ENCODE measurements at places on chromosomes 6 and 20. TPM values are rescaled to one million over a fixed set of nuclear protein-coding genes. Genes with fewer than 3 reads are reported as not detected.

GRCh38 chr6:162408826-162409535 lies 318.6 kb downstream of the PRKN start:
- H3K27ac ChIP-seq = no peak overlapping the region
- H3K36me3 ChIP-seq = no peaks in the 10 kb centered on the region
- no peak overlapping the region for H3K4me3 ChIP-seq

- no peaks in the 10 kb centered on the region for H3K36me3 ChIP-seq
- H3K27ac ChIP-seq = no peak overlapping the region
- H3K27me3 ChIP-seq = peaks cover 11% of the 10 kb centered on the region
- H3K4me3 ChIP-seq = peak overlapping the region; percentile 63
- DNase-seq = no peak
- no peaks in the 10 kb centered on the region for H3K4me1 ChIP-seq
Observed at GRCh38 chr20:51022227-51022802, 592 bp downstream of the KCNG1 start.

CAP2 gene
- 7.1 TPM for total RNA-seq

ERGIC3 gene
- total RNA-seq = 67.7 TPM

- no peak for DNase-seq
- H3K36me3 ChIP-seq = no peaks in the 10 kb centered on the region
- H3K27me3 ChIP-seq = peaks cover 30% of the 10 kb centered on the region
- H3K4me3 ChIP-seq = no peak overlapping the region
Observed at GRCh38 chr6:26328265-26328844, 36.6 kb upstream of the BTN3A2 start.

HCK gene
- 16.8 TPM for total RNA-seq

DNA sequence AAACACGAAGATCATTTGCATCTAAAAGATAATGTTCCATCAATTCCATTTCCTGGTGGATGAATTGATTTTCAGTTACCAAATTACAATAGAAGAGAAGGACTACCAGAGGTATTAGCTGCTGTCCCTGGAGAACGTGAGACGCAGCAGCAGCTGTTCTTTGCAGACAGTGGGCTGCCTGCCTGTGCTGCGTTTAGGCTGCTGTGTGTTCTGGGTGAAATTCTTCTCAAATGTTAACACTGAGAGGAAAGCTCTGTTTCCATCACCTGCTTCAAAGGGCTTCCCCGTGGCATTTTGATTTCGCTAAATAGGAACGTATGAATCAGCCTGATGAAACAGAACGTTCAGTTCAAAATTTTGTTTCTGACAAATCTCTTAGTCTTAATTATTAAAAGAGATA lies 362.2 kb downstream of the C6orf118 start:
- no peaks in the 10 kb centered on the region for H3K4me1 ChIP-seq
- H3K27me3 ChIP-seq = no peaks in the 10 kb centered on the region
- no peak for DNase-seq
- H3K36me3 ChIP-seq = no peaks in the 10 kb centered on the region
- no peak overlapping the region for H3K4me3 ChIP-seq
- no peak overlapping the region for H3K27ac ChIP-seq

DNA sequence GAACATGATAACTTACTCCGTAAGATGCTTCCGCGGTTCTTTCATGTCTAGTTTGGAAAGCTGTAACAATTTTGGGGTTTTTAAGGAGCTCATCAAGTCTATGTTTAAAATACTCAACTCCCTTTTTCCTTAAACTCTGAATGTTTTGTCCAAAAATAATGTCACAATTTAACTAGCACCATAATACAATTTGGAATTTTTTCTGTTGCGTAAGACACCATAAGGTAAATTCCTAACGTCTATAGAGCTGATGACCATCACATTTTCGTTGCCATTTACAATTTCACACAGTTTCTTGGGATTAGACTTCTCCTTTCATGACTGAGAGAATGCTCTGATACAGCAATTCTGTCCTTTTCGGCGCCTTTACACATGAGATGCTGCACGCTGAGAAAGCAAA lies 26.7 kb upstream of the FOXF2 start:
- no peak for DNase-seq
- no peaks in the 10 kb centered on the region for H3K36me3 ChIP-seq
- no peak overlapping the region for H3K4me3 ChIP-seq
- no peaks in the 10 kb centered on the region for H3K27me3 ChIP-seq

DNA sequence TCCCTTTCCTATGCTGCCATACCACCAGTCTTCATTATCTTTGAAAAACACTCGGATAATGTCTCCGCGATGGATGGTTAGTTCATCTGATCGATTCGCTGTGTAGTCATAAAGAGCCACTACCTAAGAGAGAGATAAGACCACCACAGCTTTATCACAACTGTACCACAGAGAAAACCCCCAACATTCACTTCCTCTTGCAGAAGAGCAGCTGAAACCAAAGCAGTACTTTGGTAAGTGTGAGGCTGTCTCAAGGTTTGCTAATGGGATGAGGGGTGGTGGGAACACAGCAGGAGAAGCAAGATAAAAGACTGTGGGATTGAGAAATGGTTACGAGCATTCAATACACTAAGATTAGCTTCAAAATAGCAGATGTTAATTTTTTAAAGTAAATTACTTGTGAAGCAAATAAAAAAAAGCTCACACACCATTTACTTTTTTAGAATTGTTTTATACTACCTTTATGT lies 142.1 kb downstream of the MYB start:
- no peak overlapping the region for H3K27ac ChIP-seq
- no peaks in the 10 kb centered on the region for H3K27me3 ChIP-seq
- DNase-seq = no peak
- H3K36me3 ChIP-seq = no peaks in the 10 kb centered on the region

- H3K27me3 ChIP-seq = no peaks in the 10 kb centered on the region
- peaks cover 41% of the 10 kb centered on the region for H3K36me3 ChIP-seq
- no peak overlapping the region for H3K4me3 ChIP-seq
- H3K27ac ChIP-seq = no peak overlapping the region
Observed at GRCh38 chr6:130050230-130050629, 31.8 kb downstream of the L3MBTL3 start.

DNA sequence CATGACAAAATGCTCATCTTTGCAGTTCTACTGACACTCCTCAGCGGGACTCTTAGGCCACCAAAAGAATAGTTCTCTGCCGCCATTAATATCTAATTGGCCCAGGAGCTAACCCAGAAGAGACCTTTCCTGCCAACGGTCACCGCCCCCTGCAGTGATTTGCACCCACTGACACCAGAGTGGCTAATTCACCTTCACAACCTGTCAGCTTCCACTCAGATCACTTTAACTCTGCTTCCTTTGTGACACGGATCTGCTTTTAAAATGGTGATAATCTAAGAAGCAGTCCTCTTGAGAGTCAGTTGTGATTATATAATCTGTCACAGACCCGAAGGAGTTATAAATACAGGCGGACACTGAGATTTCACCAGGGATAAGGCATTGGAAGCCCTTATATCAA lies 172.8 kb downstream of the FRK start:
- H3K27ac ChIP-seq = no peak overlapping the region
- no peaks in the 10 kb centered on the region for H3K4me1 ChIP-seq
- DNase-seq = no peak
- H3K4me3 ChIP-seq = no peak overlapping the region
- no peaks in the 10 kb centered on the region for H3K36me3 ChIP-seq
- H3K27me3 ChIP-seq = no peaks in the 10 kb centered on the region

ZNF318 gene
- 4.4 TPM for total RNA-seq

DNA sequence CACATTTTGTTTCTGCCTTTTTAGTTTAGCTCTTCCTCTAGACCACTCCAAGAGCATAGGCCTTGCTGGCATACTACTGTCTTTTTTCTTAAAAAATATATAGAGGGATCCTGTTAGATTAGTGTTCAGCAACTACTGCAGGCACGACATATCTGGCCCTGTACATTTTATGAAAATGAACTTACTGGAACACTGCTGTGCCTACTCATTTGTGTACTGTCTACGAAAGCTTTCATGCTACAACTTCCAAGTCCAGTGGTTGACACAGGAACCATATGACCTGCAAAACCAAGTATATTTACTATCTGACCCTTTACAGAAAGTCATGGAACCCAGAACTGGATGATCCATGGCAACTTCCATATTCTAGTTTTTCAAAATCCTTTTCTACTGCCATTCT lies 66.6 kb upstream of the SPTLC3 start:
- no peaks in the 10 kb centered on the region for H3K36me3 ChIP-seq
- no peak overlapping the region for H3K4me3 ChIP-seq
- no peaks in the 10 kb centered on the region for H3K27me3 ChIP-seq
- H3K4me1 ChIP-seq = no peaks in the 10 kb centered on the region
- DNase-seq = no peak

DNA sequence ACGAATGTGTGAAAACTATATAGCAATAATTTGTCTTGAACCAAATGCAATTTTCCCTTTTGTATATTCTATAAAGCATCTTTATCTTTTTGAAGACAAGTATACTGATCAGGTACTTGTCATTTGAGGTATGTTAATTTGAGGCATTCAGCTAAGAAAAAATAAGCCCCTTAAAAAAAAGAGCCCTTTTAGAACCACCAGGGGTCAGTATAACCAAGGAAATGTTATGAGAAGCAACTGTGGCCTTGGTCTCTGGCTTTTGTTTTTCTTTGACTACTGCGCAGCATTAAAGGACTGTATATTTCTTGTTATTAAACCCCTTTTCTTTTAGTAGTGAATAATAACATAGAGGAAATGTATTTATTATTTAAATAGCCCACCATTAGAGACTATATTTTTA lies 43.1 kb downstream of the CD109 start:
- no peak for DNase-seq
- H3K36me3 ChIP-seq = no peaks in the 10 kb centered on the region
- H3K4me1 ChIP-seq = no peaks in the 10 kb centered on the region
- no peaks in the 10 kb centered on the region for H3K27me3 ChIP-seq
- no peak overlapping the region for H3K27ac ChIP-seq

JAG1 gene
- 101 TPM for total RNA-seq

COL11A2 gene
- 0.11 TPM for total RNA-seq

BPI gene
- total RNA-seq = not detected

GRCh38 chr6:151674578-151674977 lies 132.9 kb upstream of the ESR1 start:
- peaks cover 3% of the 10 kb centered on the region for H3K27me3 ChIP-seq
- no peaks in the 10 kb centered on the region for H3K4me1 ChIP-seq
- no peak for DNase-seq
- H3K36me3 ChIP-seq = no peaks in the 10 kb centered on the region
- no peak overlapping the region for H3K27ac ChIP-seq

GRCh38 chr6:152100183-152100618 lies 292.7 kb downstream of the ESR1 start:
- peak overlapping the region; percentile 21 for H3K27ac ChIP-seq
- no peaks in the 10 kb centered on the region for H3K27me3 ChIP-seq
- H3K4me1 ChIP-seq = no peaks in the 10 kb centered on the region
- no peaks in the 10 kb centered on the region for H3K36me3 ChIP-seq

NR2E1 gene
- not detected for total RNA-seq

BACH2 gene
- total RNA-seq = 7.7 TPM

DNA sequence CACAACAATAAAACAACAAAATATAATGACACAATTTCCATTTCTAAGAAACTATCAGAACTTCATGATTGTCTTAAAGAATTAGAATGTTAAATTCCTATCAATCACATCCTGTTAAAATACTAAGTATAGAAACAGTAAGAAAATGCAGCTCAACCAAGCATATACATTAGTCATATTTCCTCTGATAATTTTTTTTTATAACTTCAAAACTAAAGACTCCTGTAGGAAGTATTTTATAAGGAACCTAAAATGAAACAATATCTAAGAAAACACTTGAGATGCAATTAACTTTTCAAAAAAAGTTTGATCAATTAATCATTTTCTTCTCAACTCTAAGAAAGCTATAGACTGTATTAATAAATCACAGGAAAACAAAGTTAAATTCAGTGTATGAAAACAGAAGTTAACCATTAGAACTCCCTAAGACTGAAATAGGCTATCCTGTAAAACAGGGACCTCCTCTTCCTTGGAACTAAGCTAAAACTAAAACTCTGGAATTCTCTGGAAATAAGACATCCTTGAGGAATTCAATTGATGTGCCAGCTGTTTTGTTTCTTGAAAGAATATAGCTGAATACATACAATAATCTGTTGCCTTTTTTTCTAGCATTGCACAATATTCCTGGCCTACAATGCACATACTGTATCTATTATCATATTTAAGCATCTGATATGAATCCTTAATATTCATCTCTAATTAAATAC lies 19.8 kb downstream of the FKBP5 start:
- peak overlapping the region; percentile 6 for H3K4me3 ChIP-seq
- DNase-seq = no peak
- peaks cover 24% of the 10 kb centered on the region for H3K4me1 ChIP-seq
- H3K27me3 ChIP-seq = no peaks in the 10 kb centered on the region
- H3K27ac ChIP-seq = no peak overlapping the region
- peaks cover 19% of the 10 kb centered on the region for H3K36me3 ChIP-seq

SYCP2 gene
- total RNA-seq = 60.9 TPM

TRIM27 gene
- total RNA-seq = 167 TPM

GRCh38 chr6:45576648-45577624 lies 199.2 kb upstream of the SUPT3H start:
- no peaks in the 10 kb centered on the region for H3K27me3 ChIP-seq
- H3K27ac ChIP-seq = no peak overlapping the region
- H3K4me1 ChIP-seq = no peaks in the 10 kb centered on the region
- no peak overlapping the region for H3K4me3 ChIP-seq
- DNase-seq = no peak

C20orf173 gene
- total RNA-seq = not detected

DNA sequence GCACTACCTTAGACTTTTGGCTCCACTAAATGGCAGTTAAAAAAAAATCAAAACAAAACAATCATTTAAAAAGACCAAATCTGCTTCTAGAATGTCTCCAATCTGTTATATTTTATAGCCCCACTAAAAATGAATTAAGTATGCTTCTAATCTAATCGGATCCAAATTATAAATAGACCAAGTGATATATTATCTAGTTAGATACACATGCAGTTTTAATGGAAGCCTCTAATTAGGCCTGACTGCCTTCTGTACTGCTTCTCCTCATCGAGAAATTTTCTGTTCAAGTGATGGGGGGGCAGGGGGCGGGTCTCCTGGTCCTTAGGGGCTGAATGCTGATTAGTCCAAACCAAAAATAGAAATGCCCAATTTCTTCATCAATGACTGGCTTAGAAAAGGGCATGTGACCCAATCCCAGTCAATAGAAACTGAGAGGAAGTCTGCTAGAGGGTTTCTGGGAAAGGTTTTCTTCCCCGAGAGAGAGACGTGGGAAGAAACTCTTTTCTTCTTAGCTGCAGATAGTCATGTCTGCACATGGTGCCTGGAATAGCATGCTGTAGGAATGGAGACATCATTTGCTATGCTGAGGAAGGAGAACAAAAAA lies 6.9 kb downstream of the SESN1 start:
- peaks cover 11% of the 10 kb centered on the region for H3K4me1 ChIP-seq
- H3K27me3 ChIP-seq = no peaks in the 10 kb centered on the region
- no peaks in the 10 kb centered on the region for H3K36me3 ChIP-seq
- DNase-seq = no peak
- no peak overlapping the region for H3K4me3 ChIP-seq
- peak overlapping the region; percentile 48 for H3K27ac ChIP-seq

GRCh38 chr20:41380551-41381193 lies 14.1 kb upstream of the EMILIN3 start:
- no peaks in the 10 kb centered on the region for H3K4me1 ChIP-seq
- H3K4me3 ChIP-seq = no peak overlapping the region
- no peak overlapping the region for H3K27ac ChIP-seq
- no peak for DNase-seq
- no peaks in the 10 kb centered on the region for H3K27me3 ChIP-seq

- no peaks in the 10 kb centered on the region for H3K4me1 ChIP-seq
- no peaks in the 10 kb centered on the region for H3K27me3 ChIP-seq
- no peak overlapping the region for H3K27ac ChIP-seq
- H3K36me3 ChIP-seq = no peaks in the 10 kb centered on the region
- no peak overlapping the region for H3K4me3 ChIP-seq
Observed at GRCh38 chr20:50645253-50646068, 45.9 kb downstream of the RIPOR3 start.

- H3K27me3 ChIP-seq = no peaks in the 10 kb centered on the region
- H3K36me3 ChIP-seq = no peaks in the 10 kb centered on the region
- DNase-seq = no peak
Observed at GRCh38 chr6:117986396-117986795, 79.3 kb downstream of the SLC35F1 start.

Data from ascending aorta (tissue), 2 donors.